ENCODE measurements at places on chromosomes 7 and 10. TPM values are rescaled to one million over a fixed set of nuclear protein-coding genes. Genes with fewer than 3 reads are reported as not detected.

DNA sequence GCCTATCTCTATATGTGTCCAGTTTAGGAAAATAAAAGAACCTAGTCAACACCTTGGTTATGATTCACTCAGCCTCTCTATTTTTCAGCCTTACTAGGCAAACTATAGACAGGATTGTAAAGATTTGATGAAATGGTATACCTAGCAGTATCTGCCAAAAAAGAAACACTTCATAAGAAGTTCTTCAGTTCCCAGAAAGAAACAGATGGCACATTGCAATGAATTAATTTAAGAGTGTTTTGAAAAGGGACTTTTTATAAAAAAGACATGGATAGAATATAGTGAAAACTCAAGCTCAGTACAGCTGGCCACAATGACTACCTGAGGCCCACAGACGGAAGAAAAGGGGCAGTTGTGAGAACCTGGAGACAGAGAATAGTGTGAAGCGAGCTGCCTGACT is 40.6 kb upstream of the RTKN2 start:
- DNase-seq: no peak

DNA sequence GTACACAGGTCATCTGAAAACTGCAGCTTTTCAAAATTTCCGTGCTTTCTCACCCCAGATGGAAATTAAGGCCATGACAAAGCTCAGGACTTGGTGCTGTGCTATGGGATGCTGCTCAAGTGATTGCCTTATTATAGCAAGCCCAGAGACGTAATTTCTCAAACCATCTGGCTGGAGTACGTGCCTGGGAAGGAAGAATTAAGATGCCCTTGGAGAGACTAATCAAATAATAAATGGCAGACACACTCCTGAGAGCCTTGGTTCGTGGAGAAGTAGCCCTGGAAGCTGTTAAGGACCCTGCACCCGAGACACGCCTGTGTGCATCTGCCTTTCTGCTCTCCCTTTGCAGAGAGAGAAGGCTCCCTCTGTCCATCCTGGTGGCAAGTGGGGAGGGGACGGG is 38.3 kb upstream of the PRLHR start:
- no peak for DNase-seq

Gene TRIM50
- total RNA-seq: not detected

Gene CCL24
- not detected for total RNA-seq

All from A172 (cell line).